Activated naive CD4-positive, alpha-beta T cell (primary cell): ENCODE measurements at places on chromosomes 2 and 18.

- DNase-seq, result no peak
Observed at GRCh38 chr2:54059504-54059903, 55.9 kb upstream of the ACYP2 start.

GRCh38 chr2:79180092-79180491 lies 20.5 kb upstream of the REG3A start:
- no peak for DNase-seq

GRCh38 chr2:215680605-215681598 lies 245.0 kb upstream of the FN1 start:
- no peak for DNase-seq

DNA sequence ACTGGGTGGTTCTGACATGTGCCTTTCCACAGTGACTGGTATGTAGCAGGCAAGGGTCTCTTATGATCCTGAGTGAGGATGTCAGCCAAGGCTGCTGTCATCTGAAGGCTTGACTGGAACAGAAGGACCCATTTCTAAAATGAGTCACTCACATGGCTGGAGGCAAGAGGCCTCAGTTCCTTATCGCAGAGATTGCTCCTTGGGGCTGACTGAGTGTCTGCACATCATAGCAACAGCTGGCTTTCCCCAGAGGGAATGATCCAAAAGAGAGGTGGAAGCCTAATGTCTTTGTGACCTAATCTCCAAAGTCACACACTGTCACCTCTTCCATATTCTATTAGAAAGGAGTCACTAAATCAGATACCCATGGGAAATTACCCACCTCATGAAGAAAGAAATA lies 114.0 kb downstream of the NEDD4L start:
- DNase-seq, result no peak

DNA sequence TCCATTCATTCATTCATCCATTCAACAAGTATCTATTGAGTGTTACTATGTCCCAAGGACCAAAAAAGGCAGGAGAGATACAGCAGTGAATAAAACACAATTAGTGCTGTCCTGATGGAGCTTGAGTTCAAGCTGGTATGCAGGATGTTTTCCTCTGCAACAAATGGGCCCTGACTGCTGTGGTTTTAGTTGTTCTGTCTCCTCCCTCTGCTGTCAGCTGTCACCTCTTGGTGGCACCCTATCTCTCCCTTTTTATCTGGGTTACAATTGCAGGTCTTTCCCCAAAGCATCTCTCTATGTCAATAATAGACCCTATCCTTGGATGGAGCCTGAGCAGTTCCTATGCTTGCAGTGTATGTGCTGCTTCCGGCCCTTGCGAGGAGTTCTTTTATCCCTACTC lies 304.8 kb downstream of the PDE11A start:
- no peak for DNase-seq
